Activated CD4-positive, CD25-positive, alpha-beta regulatory T cell (primary cell): ENCODE measurements at places on chromosomes 13 and 19.

- DNase-seq: no peak
Measured at GRCh38 chr19:39156326-39157230, 31.0 kb downstream of the PAK4 start.

DNA sequence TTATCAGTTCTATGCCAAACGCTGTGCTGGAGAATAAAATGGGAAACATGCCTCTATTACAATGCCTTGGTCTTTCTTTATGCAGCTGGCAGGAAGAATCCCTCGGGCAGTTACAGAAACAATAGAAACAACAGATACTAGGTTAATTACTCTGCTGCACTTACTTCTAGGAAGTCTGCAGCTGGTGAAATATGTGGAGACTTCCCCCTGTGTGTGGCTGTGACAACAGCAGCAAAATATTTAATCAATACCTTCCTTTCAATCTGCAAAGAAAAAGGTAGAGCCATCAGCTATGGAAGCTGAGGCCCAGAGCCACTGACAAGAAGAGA lies 9.9 kb downstream of the STOML3 start:
- no peak for DNase-seq

- DNase-seq: no peak
Measured at GRCh38 chr13:21675095-21675991, 4.5 kb downstream of the FGF9 start.

- DNase-seq: no peak
Measured at GRCh38 chr13:39016087-39016486, 21.8 kb downstream of the PROSER1 start.
